AG04450 (cell line): ENCODE measurements at places on chromosomes 13 and 19. TPM values are rescaled to one million over a fixed set of nuclear protein-coding genes. Genes with fewer than 3 reads are reported as not detected.

DNA sequence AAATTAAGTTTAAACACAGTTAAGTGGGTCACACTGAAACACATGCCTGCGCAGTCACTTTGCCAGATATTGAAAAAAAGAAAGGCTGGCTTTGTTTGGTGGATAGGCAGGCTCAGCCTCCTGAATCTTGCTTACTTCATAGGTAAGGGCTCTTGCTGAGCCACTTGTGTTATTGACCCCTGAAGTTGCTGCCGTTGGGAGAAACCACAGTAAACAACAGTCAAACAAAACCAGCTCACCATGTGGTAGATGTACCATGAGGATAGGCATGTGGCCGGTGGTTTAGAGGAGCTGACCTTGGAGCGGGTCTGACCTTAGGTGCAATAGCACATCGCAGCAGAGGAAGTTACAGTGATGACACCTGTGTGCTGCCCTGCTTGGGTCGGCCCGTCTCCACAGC, 52.2 kb downstream of the SPATA13 start:
- no peak for DNase-seq

GRCh38 chr19:3563709-3564524, 6.5 kb upstream of the MFSD12 start:
- no peak for DNase-seq

DNA sequence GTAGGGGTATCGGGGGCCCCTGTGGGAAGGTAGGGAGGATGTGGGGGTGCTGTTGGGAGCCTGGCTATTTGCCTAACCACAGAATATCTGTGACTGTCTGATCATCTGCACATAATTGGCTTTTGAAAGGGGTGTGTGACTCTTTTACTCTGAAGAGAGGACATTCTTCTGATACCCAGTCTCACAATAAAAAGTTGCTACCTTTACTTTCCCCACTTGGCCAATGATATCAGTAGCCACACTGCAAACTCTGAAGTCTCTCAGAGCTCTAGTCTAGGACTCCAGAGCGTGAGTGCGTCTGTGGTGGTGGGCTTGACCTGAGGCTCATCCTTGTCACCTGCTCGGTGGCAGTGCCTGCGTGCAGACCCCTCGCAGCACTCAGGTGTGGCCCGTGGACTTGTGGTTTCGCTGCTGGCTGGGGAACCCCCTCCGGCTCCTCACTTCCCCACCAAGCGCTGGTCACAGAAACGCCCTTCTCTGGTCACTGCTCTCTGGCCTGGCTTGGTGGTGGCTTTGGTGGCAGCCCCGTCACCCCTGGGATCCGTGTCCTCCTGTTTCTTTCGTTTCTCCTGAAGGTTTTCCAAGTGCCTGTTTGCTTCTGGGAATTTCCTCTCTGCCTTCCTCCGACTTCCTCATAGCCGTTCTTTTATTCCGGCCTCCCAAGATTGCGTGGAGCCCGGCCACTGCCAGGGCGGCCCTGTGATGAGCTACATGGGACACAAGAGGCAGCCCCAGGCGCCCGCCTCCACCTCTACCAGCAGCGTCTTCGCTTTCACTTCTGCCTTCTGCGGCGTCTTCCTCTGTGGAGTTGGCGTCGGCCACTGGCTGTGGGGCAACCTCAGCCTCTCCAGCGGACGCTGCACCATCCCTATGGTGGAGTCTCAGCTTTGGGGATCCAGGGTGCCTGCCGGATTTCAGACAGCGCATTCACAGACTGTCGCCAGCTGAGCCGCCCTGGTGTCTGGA, 78.0 kb downstream of the ATP11A start:
- DNase-seq = no peak

DNA sequence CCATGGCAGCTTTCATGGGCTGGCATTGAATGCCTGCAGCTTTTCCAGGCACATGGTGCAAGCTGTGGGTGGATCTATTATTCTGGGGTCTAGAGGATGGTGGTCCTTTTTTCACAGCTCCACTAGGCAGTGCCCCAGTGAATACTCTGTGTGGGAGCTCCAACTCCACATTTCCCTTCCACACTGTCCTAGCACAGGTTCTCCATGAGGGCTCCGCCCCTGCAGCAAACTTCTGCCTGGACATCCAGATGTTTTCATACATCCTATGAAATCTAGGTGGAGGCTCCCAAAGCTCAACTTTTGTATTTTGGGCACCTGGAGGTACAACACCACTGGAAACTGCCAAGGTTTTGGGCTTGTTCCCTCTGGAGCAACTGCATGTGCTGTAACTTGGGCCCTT, 450.6 kb downstream of the LMO7 start:
- DNase-seq = no peak

- DNase-seq = no peak
Measured at GRCh38 chr13:98549728-98550317, 27.1 kb downstream of the STK24 start.

DNA sequence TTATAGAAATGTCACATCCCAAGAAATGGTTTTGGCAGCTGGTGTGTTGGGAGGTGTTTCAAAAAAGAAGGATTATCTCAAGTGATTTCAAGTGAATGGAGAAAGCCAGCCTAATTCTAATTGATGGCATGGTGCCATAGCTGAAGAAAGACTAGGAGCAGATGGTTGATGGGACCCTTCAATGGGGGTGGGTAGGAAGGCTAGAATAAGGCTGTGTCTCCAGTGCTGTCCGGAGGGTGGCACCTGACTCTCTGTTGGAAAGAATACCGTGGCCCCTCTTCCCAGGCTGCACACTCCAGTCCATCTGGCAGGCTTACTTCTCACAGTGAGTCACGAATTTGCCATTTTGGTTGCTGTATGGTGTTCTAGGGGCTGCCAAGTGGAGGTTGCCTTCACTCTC, 51.0 kb upstream of the GPR12 start:
- DNase-seq = no peak

GRCh38 chr13:32751340-32751739, 165.1 kb downstream of the PDS5B start:
- DNase-seq = no peak

DNA sequence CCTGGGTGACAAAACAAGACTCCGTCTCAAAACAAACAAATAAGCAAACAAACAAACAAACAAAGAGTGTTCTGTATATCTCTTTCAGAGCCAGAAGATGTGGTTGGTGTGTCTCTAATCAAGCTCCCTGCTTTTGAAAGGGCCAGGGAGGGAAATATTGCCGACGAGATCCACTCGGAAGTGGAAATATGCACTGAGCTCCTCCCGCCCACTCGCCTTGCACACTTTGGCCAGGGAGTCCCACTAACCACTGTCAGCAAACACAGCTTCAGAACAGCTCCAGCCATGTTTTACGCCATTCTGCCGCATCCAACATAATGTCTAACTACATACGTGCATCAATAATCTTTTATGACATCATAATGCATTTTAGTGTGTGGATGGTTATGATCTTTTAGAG, 155.5 kb upstream of the VSTM2B start:
- DNase-seq = no peak

DNA sequence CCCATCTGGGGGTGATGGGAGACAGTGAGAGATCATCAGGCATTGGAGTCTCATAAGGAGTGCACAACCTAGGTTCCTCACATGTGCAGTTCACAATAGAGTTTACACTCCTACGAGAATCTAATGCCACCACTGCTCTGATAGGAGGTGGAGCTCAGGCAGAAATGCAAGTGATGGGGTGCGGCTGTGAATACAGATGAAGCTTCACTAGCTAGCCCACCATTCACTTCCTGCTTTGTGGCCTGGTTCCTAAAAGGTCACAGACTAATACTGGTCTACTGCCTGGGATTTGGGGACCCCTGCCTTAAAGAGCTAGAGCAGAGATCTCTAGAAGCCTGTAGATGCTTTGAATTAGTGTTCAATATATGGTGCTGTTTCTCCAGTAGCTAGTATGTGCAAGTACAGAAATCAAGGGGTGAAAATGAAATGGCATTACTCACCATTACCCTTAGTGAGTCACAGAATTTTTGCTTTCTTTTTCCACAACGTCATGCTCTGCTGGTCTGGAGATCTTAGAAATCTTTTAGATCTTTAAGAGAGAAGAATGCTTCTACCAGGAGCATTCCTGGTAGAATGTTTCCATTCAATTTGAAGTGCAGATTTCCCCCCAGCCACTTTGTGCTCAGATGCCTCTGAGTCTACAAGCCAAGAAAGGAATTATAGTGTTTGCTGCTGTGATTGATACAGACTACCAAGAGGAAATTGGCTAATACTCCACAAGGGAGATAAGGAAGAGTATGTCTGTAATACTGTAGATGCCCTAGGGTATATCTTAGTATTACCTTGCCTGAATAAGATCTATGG, 2301.2 kb downstream of the PCDH9 start:
- peak; percentile 27 for DNase-seq

Gene CEACAM7
- polyA plus RNA-seq = not detected in 2 replicates

Gene TMEM255B
- polyA plus RNA-seq = 4.1 and 4.3 TPM in 2 replicates

Gene ZNF443
- 1.1 and 1.7 TPM in 2 replicates for polyA plus RNA-seq
